Stimulated activated CD4-positive, alpha-beta T cell treated with anti-CD3 and anti-CD28 coated beads, Interleukin-4, amount 100 ng/mL, for 1 hour (primary cell): ENCODE measurements at places on chromosomes 2 and 18.

- DNase-seq, result no peak
These were observed 367.6 kb downstream of the EIPR1 start for GRCh38 chr2:3010001-3010400.

GRCh38 chr2:43225093-43225787, 1.2 kb downstream of the ZFP36L2 start:
- peak; percentile 61 for DNase-seq

GRCh38 chr2:68372485-68372884, 7.4 kb downstream of the PLEK start:
- DNase-seq, result no peak

- no peak for DNase-seq
These were observed 115.4 kb upstream of the LHCGR start for GRCh38 chr2:48870942-48871341.

DNA sequence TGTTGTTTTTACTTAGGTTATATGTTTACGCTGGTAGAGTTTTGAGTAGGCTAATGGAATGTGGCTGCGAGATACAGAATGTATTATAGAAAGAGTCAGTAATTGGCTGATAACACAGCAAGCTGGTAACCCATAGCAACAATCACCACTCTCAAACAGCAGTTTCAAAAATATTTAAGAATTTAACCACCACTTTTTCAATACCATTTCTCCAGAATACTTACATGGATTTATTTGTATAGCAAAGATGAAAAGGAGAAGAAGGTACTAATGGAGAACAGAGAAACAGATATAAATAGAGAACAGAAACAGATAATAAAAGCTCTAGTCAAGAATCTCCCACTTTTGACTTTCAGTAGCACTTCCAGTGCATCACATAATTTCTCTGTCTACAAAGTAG, 188.3 kb upstream of the SLC39A10 start:
- no peak for DNase-seq

DNA sequence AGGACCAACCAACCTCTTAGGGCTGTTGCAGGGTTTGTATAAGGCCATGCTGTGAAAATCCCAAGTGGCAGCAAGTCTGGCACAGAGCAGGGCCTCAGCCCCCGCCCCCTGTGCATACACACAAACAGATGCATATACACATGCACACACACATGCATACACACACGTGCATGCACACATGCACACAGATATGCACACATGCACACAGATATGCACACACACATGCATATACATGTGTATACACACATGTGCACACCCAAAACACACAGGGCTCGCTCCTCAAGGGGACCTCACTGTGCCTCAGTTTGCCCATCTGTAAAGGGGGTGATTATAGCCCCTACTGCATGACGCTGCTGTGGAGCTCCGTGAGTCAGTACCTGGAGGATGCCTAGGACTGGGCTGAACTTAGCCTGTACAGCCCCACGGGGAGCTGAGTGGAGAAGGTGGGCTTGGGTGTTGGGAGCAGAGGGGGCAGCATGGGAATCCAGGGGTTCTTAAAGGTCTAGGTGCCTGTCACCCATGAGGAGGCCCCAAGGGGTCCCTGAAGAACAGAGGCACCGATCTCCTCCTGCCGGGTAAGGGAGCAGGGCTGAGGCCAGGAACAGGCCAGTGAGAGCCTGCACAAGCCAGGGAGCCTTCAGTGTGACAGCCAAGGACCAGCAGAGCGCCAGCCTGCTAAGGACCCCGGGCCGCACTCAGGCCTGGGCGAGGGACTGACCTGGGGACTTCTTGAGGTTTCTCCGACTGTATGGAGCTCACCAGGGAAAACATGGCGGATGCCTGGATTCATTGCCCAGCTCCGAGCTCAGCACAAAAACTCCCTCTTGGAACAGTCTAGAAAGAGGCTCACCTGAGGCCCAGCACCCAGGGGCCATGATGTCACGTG, 24.0 kb upstream of the ALPI start:
- DNase-seq, result no peak

GRCh38 chr2:144213797-144214196, 306.1 kb downstream of the ZEB2 start:
- no peak for DNase-seq

DNA sequence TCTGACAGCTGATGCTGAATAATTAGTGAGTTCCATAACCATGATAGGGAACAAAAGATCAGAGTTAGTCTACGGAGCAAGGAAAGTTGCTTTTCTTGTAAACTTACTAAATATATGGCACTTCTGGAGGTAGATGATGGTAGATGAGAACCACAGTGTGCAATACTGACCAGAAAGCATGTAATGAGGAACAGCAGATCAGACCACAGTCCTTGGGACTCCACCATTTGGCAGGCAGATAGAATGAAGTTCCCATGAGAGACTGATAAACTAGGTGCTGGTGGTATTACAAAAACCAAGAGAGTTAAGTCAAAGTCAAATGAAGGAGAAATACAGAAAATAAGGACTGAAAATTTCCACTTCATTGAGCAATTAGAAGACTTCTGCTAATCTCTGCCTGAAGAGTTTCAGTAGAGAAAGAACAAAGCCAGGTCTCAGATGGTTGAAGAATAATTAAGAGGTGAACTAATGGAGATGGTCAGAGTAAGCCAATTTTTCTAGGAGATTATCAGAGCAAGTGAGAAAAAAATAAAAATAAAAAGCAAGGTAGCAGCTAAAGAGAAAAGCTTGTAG, 10.4 kb downstream of the CERKL start:
- no peak for DNase-seq

GRCh38 chr2:234331566-234331965, 165.3 kb downstream of the ARL4C start:
- no peak for DNase-seq

- no peak for DNase-seq
These were observed 54.1 kb upstream of the EPB41L5 start for GRCh38 chr2:119958670-119959268.

- no peak for DNase-seq
These were observed 374.2 kb downstream of the NRXN1 start for GRCh38 chr2:50657735-50658134.

GRCh38 chr2:4553241-4553640, 849.9 kb downstream of the DCDC2C start:
- DNase-seq, result no peak
